ENCODE measurements at places on chromosomes 5 and 9. TPM values are rescaled to one million over a fixed set of nuclear protein-coding genes. Genes with fewer than 3 reads are reported as not detected.

GRCh38 chr5:128409166-128409800, 128.8 kb downstream of the FBN2 start:
- no peak for DNase-seq

GRCh38 chr9:104810421-104811339, 46.8 kb downstream of the NIPSNAP3B start:
- peak; percentile 54 for DNase-seq

DNA sequence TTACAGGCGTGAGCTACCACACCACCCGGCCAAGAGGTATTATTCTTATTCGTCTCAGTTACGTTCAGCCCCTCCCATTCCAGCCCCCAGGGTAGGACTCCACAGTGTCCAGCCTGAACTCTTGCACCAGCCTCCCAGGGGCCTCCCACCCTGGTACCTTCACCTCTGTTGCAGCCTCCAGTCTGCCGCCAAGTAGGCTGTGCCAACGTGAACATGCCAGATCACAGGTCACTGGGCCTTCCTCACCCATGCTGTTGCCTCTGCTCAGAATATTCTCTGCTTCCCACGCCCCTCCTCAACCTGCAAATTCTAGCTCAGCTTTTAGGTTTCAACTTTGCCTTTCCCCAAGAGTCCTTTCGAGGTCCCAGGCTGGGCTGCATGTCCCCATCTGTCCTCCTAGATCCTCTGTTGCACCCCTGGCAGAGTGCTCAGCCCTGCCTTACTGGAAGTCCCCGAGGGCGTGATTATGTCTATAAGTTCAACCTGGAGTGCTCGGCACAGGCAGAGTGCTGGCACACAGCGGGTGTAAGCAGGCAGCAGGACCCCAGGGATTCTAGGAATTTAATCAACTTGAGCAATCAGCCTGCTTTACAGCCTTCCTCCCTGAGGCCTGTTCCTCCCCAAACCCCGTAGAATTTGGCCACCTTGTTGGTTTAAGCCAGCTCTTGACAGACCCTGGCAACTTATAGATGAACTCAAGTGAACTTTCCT, 13.1 kb upstream of the STXBP1 start:
- DNase-seq, result no peak

DNA sequence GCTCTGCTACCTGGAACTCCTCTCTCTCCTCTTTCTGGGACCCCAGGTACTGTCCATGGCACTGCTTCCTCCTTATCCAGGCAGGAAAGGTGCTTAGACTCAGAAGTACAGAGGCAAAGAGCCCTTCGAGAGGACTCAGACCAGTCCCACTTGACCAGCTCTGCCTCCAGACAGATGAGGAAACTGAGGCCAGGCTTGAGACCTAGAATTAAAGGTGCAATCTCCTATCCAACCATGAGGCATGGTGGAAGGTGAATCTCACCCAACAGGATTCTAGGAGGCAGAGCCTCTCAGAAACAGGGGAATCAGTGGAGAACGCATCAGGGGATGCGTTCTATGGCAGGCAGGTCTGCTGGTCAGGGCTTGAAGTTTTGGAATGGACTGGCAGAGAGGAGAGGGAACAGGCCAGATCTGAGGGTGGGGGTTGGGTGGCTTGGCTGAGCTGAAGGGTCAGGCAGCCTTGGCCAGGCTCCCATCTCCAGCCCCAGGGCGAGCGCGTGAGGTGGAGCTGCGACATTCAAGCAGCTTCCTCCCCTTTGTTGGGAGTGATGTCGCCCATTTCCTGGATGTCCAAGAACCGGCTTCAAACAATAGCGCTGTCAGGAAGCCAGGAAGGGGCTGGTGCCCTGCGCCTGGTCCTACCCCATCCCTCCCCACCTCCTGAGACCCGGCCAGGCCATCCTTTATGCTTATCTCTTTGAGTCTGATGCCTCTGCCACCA, 26.2 kb downstream of the NDUFA8 start:
- DNase-seq, result no peak

GRCh38 chr9:33524306-33524947, 376 bp downstream of the ANKRD18B start:
- DNase-seq, result no peak

DNA sequence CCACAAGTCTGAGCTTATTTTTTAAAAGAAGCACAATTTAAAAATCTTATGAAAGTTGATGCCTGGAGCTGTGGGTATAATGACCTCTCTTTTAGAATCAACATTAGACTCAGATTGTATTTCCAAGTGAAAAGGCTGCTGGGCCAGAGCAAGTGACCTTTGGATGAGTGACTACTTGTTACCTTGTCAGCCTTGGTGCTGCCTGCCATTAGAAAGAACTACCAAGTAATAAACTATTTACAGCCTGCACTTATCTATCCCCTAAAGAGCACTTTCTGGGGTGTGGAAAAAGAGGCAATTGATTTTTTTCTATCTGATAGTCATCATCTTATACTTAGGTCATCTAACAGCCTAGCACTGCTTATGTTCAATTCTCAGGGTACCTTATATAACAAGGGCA, 134.9 kb upstream of the FBXL17 start:
- no peak for DNase-seq

DNA sequence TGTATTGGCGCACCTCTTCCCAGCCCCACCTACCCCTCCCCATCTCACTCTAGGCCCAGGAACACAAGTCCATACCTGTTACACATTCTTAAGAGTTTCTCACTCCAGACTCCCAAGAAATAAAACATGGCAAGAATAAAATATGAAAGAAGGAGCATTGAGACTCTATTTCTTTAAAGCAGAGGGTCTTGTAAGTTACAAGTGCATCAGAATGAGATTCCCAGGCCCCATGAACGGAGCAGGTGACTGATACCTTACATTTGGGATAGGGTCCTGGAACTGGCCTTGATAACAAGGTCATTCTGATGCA, 5.7 kb downstream of the EGR1 start:
- no peak for DNase-seq

GRCh38 chr5:62152394-62153087, 153.5 kb upstream of the KIF2A start:
- no peak for DNase-seq

DNA sequence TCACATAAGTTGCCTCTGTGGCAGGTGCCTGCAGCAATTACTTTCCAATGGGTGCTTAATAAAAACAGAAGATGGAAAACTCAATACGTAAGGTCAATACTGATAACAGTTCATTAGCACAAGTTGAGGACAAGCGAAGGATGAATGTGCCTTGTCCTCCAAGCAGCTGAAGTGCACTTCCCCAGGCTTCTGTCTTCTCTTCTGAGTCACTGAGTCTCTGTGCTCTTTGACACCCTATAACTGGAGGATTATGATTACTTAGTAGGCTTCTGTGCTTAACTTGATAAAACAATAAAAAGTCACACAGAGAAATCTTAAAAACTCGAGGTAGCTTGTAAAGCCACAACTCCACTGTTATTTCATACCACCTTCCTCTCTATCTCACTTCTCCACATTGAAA, 216.6 kb upstream of the ADCY2 start:
- no peak for DNase-seq

DNA sequence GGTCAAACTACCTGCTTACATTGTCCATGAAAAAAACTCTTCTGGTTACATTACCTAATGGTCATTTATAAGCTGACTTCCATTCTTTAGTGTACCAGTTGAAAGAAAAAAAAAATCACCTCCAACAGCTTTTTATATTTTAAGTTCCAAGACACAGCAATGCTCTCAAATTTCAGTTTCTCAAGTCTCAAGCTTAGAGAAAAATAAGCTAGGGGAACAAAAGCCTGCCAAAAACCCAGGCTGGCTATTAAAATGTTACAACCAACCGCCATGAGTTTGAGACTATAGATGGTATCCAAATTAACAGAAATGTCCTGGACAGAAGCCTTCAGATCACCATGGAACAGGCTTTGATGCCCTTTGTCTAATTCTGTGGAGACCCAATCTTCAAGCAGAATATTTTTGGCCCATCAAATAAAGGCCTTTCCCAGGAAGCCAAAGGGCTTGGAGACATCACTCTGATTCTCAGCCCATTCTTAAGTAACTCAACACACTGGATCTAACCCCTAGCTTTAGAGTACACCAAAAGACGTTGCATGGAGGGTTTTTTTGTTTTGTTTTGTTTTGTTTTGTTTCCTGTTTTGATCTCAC, 343.7 kb downstream of the GLIS3 start:
- no peak for DNase-seq

GRCh38 chr5:2863675-2864433, 112.4 kb upstream of the IRX2 start:
- DNase-seq, result no peak

DNA sequence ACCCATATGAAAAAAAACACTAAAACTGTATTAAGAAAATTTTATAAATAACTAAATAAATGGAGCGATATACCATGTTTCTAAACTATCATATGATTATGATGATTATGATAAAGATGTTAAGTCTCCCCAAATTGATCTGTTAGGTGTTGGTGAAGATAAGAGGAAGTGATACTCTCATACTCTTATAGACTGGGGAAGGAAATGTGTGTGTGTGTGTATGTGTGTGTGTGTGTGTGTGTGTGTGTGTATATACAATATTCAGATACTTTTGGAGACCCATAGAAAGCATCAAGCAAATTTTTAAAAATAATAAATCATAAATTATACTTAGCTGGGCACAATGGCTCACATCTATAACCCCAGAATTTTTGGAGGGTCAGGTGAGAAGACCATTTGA, 62.9 kb downstream of the TMEM232 start:
- no peak for DNase-seq

DNA sequence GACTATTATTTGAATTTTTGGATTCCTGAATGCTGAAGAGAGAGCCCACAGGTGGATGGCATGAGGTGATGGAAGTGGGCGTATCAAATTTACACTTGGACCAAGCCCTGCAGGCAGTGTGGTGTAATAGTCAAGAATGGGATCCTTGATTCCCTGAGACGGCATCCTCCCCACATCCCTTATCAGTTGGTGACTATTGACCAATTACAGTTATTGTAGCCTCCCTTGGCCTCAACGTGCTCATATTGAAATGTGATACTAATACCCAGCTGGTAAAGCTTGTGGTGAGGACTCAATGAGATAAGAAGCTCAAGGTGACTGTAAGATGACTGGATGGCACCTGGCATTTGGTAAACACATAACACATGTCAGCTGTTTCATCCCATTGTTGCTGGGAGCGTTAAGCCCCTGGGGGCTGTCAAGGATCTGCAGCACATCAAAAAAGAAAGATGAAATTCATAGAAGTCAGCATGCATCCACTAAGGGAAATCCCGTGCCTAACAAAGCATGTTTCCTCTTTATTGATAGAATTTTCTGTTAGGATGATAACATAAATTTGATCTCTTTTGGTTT, 65.6 kb upstream of the IRX2 start:
- no peak for DNase-seq

DNA sequence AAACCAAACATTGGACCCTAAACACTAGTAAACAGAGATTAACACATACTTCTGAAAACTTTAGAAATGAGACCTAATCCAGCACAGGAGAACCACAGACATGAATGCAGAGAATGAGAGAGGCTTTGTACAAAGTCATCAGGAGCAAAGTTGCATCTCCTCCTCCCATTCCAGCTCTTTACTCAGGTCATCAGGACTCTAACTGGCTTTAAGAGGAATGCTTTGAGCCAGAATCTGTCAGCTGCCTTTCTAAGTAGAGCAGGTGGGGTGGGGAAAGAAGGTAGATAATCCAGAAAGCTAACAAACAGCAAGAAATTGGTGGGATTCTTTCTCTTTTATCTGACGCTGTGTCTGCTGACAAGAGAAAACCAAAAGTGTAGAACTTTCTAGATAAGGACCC, 582.7 kb upstream of the DMAC1 start:
- no peak for DNase-seq

DNA sequence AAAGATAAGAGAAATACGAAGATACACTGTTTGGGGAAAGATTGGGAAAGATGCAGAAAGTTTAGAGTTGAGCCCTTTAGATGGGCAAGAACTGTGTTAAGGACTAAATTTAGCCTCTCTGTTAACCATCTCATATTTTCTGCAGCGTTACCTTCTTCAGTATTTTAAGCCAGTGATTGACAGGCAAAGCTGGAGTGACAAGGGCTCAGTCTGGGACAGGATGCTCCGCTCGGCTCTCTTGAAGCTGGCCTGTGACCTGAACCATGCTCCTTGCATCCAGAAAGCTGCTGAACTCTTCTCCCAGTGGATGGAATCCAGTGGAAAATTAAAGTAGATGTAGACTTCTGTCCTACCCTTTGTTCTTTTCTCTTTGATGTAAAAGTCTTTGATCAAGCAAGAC, 26.4 kb upstream of the LNPEP start:
- no peak for DNase-seq

DNA sequence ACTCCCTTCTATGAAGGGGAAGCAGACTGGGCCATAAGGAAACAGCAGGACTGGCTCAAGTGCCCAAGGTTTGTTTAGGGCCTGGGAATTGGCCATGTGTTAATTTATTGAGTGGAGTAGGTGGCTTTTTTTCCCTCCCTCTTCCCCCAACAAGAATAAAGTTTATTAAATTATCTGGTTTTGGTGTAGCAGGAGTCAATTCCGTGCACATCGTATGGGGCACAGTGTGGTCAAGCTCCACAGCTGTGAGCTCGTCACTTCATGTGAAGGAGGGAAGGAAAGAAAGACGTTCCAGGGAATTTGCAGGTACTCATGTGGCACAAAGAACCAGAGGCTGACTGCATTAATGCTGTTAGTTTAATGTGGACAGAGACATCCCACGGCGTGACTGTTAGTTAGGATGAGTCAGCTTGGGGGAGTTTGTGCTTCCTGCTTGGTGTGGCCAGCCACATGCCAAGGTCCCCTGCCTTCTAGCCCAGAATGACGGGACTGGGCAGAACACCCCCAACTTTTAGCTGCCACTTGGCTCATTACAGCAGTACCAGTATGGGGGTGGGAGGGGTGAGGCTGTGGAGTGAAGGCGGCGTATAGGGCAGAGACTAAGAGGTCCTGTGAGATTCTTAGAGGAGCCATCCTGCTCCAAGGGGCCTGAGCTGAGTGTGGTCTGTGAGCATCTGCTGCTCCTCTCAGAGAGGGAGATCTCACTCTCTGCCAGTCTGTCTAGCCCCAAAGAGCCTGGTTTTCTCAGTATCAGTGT, 33.2 kb downstream of the CSF1R start:
- DNase-seq, result peak; percentile 69

GRCh38 chr5:38831117-38831516, 14.7 kb upstream of the OSMR start:
- DNase-seq, result no peak

DNA sequence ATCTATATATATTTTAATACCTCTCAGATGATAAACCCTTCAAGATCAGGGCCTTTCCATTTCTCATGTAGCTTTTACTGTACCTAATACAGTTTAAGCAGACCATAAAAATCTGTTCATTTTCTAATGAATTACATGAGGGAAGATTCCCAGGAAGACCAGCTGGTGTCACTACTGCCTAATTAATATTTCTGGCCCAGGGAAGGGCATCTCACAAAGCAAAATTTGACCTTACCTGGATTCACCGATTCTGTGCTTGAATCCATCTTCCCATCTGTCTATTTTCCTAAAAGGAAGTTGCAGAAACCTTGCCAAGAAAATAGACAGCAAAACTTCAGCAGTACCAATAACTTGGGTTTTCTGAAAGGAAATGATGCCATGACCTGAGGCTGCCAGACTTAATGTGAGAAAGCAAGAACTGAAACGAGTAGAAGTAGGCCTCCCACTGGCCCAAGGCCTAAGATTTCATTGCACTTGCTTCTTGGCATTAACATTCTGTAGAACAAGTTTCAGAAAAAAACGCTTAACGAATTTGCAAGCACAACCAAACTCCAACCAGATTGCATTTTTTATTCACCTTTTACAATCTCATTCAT, 83.0 kb upstream of the GLIS3 start:
- peak; percentile 5 for DNase-seq

Gene INSL4
- total RNA-seq, result not detected

Gene KIAA1958
- total RNA-seq, result 1.4 TPM

Gene MARCOL
- not detected for total RNA-seq

Gene PCDHA7
- 0.06 TPM for total RNA-seq

Gene NUP155
- 60.8 TPM for total RNA-seq

Gene ANGPTL2
- 8.8 TPM for total RNA-seq

Gene RLN2
- total RNA-seq, result not detected

Gene IQGAP2
- total RNA-seq, result 4.0 TPM

Gene TMOD1
- total RNA-seq, result 1.3 TPM

Gene MUSK
- total RNA-seq, result not detected

All from H4 (cell line).